ENCODE measurements at places on chromosomes 1 and 21.
A peak's percentile ranks its signal among the peaks of the same experiment; 100 is the strongest.

GRCh38 chr1:194252199-194252598, 1065.8 kb upstream of the B3GALT2 start:
- DNase-seq, result no peak

DNA sequence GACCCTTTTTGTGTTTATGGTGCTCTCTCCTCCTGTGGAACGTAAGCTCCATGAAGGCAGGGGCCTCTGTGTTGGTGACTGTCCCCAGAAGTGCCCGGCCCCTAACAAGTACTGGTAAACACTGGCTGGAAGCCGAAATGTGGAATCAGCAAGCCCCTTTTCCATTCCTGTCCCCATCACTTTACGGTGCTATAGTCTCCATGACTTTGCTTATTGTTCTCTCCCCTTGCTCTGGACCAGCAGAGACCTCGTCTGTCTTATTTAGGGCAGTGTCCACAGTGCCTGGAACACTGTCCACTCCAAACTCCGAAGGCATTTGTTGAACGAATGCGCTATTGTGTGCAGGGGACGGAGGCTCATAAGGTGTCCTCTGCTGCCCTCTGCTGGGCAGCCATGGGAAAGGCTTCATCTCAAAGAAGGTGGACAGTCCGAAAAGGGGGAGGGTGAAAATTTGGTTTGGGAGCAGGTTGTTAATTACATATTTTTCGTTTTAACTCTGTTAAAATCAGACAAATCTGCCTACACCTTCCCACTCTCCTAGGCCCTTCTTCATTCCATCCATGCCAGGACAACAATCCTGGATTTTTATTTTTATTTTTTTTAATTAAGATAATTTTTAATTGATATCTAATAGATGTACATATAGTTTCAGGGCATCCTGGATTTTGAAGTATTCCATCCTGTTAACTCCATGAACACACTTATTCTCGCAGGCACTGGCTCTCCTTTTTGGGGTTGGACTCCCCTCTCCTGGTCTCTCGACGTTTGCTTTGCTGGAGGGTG, 115.6 kb downstream of the PGBD5 start:
- DNase-seq, result peak; percentile 75

DNA sequence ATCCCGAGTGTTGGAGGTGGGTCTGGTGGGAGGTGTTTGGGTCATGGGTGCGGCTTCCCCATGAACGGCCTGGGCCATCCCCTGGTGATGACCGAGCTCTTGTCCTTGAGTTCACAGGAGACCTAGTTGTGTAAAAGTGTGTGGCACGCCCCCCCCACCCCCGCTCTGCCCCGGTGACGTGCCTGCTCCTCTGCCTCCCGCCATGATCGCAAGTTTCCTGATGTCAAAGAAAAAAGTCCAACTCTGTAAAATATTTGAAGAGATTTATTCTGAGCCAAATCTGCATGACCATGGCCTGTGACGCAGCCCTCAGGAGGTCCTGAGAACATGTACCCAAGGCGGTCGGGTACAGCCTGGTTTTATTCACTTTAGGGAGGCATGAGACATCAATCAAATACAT, 125.1 kb upstream of the COL6A1 start:
- no peak for DNase-seq

- DNase-seq, result no peak
Observed at GRCh38 chr1:65319754-65320153, 10.4 kb downstream of the DNAJC6 start.

DNA sequence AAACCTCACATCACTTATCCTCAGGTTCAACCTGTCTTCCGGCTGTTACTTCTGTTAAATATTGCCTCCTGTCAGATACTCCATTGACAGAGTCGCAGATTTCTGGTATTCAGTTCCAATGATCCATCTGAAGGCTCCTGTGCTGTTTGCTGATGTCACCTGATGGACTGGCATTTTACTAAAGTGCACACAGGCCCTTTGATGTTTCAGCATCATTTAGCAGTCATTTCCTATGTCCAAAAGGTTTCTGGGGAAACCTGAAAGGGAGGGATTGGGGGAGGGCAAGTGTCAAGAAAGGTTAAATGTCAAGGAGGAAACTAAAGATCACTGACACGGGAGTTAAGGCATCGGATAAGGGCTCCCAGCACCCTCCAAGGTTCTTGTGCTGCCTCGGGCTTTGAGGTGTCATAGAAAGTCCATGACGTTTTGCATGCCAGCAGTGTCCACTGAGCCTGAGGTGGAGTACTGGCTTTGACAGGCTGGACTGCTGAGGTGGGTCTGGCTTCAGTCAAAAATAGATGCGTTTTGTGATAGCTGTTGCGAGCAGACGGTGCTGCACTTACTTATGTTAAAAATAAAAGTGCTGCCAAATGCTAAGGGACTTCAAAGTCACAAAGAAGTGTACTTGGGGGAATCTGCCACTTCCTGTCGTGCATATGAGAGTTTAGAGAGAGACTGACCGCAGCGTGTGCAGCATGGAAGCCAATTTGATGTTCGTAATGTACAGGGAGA, 30.8 kb downstream of the XCL2 start:
- DNase-seq, result peak; percentile 39

GRCh38 chr1:114154963-114155322, 1.3 kb upstream of the SYT6 start:
- peak; percentile 37 for DNase-seq

- DNase-seq, result no peak
Observed at GRCh38 chr1:27656157-27656893, 15.7 kb downstream of the IFI6 start.

DNA sequence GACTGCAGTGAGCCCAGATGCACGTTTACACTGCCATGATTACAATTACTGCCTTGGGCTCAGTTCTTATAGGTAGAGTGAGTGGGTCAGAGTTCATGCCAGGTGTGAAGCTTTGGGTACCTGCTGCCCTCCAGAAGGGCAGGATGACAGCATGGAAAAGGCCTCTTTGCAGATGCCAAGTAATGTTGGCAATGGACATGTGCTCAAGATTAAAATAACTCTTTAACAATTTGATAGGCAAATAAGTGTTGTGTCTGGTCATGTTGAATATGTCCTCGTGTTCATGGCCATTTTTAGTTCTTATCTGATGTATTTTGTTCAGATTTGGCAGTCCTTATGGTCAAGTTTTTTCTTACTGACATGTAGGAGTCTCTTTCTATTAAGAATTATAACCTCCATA, 34.8 kb downstream of the S100B start:
- no peak for DNase-seq
